Fibroblast of villous mesenchyme (primary cell): ENCODE measurements at places on chromosomes 16 and 17. TPM values are rescaled to one million over a fixed set of nuclear protein-coding genes. Genes with fewer than 3 reads are reported as not detected.

The TBC1D3H gene
- total RNA-seq: not detected in 2 replicates

The NPIPA3 gene
- 0.32 and 0.43 TPM in 2 replicates for total RNA-seq

The TMC6 gene
- total RNA-seq: 4.2 and 5.2 TPM in 2 replicates

The CES3 gene
- 0.32 TPM in 1 of 2 replicates, not detected in the other for total RNA-seq

GRCh38 chr17:45722161-45722560 lies 62.0 kb upstream of the CRHR1 start:
- peak; percentile 17 for DNase-seq

DNA sequence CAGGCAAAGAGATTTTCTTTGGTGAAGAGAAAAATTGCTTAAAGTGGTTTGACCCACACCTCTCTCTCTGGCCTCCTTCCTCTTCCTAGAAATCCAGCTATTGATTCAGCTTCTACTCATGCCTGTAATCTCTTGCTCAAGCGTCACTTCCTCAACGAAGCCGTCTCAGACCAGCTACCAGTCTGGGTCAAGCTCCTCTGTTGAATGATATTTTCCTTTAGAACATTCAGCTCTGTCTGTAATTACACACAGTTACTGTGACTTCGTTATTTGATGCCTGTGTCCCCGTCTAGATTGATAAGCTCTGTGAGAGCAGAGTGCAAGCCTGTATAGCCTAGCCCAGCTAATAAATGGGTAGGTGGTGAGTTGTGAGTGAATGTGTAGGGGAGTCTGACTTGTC lies 168.5 kb downstream of the GRIN2A start:
- no peak for DNase-seq

GRCh38 chr16:11610121-11610505 lies 23.4 kb upstream of the LITAF start:
- no peak for DNase-seq
